Lower leg skin (tissue), 4 donors: ENCODE measurements at places on chromosomes 11 and 22.

DNA sequence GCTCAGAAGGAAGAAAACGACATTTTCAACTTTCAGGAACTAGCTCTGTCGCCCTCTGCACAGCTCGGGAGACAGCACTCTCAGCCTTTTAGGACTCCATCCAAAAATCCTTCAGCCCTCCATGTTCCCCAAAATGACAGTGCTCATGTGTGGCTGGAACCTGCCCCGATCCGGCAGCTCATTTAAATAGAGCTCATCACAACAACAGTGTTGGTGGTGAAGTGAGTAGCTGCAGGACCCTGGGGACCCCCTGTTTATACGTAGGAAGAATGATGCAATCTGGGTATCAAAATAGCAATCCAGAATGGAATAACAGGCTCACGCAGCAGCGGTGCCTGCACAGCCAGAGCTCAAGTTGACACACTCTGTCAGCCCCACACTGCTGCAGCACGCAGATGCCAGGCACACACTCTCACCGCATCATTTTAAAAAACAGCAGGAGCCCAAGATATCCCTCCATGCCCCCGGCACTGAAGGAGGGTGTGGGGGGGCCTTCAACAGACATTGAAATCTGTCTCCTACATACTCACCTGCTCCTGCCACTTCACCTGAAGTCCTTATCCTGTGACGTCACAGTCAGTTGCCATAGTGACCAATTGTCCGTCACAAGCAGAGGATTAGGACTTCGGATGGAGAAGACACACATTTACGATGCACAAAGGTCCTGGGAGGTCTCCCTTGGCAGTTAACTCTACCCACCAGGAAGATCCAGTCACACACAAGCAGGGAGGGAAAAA lies 24.0 kb downstream of the TRIM66 start:
- DNase-seq = no peak

DNA sequence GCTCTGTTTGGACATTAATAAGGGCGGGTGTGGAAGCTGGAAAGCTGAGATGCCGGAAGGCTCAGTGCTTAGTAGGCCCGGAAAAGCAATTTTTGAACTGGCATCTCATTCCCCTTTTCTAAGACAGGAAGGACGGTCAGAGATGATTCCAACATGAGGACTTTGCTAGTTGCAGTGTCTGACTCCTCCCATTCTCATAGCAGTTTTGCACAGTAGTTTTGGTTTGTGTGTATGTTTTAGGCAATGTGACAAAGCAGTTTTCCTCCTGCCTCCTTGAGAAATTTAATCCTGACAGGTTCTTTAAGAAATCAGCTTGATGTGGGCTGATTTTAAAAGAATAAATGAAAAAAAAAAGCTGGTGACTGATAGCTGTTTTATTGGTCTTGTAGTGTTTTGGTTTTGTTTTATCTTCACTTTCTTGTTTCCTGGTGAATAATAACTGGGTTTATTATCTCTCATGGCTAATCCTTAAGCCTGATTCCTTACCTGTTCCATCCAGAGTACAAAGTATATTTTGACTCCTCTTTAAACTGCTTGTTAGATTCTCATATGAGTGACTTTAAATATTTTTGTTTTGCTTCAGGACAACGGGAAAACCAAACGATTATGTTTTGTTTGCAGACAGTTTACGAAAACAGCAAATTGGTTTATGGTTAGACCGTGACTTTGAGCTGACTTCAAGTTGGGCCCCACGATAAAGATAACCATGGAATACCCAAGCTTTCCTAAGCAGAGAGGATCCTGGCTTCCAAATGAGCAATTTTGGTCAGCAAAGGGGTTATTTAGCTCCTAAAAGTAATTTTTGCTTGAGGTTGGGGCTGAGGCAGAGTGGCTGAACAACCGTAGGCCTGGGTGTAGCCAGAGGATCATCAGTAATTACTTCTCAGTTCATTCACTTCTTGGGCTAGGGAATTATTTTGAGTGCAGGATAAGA lies 3.4 kb downstream of the PTPRJ start:
- no peak for DNase-seq

DNA sequence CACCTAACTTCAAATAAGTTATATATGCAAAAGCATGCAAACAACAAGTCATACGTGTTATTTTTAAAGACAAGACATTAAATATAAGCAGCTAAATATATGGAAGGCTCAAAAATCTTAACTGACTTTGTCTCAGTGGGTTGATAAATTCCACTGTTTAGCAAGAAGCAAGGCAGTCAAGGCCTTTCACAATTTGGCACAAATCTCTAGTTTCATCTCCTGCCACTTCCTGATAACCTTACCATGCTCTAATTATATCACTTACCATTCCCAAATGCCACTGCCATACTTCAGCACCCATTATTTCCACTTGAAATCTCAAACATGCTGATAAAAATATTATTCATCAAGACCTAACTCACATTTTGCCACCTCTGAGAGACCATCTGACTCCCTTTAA lies 24.8 kb downstream of the DCUN1D5 start:
- DNase-seq = no peak

DNA sequence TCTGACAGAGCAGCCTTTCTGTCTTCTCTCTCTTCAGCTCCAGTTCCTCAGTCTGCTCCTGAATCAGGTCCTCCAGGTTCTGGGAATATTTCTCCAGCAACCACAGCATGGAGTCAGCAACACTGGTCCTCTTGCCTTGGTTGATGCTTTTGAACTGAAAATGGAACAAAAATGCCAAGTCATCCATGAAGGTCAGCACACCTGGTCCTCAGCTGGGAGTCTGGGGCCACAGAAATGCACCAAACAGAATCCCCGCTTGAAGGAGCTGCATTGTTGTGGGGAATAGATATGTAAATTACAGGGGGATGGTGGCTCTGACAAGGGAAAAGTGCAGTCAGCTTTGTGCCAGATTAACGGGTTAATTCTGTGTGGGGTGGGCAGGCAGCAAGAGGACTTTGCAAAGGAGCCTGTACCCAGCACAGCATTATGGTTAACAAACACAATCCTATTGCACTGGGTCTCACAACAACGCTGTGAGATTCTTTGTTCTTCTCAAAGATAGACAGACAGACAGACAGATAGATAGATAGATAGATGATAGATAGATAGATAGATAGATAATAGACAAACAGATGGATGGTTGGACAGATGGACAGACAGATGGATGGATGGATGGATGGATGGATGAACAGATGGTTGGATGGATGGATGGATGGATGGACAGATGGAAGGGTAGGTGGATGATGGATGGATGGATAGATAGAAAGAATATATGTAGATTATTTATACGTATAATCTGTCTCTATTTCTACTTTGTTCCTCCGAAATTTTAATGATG lies 33.8 kb upstream of the LRRC32 start:
- no peak for DNase-seq

GRCh38 chr11:114226356-114226755 lies 69.8 kb upstream of the NNMT start:
- no peak for DNase-seq

DNA sequence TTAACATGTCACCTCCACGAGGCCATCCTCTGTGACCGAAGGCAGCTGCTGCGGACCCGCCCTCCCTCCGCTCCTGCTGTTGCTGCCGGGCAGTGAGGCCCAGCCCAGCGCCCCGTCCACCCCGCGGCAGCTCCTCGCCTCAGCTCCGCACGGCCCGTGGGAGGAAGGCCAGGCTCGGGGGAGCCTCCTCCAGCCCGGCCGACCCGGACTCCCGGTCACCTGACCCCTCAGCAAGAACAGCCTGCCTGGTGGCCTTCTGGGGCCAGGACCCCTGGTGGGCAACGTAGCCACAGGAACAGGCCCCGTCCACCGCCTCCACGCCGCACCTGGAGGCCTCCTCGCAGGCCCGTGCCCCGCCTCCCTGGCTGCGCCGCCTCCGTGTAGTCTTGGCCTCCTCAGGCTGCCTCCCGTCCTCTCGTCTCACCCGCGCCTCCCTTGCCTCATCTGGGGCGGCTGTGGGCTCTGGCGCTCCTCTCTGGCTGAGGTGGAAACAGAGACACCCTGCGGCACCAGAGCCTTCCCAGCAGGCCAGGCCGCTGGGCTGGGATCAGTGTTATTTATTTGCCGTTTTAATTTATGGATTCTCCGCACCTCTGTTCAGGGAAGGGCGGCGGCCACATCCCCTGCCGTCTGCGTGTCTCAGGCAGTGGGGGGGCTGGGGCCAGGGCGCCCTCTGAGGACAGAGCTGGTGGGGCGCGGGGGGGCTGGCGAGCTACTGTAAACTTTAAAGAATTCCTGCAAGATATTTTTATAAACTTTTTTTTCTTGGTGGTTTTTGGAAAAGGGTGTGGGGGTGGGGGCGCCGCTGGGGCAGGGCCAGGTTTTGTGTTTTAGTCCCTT lies 25.4 kb downstream of the MOB2 start:
- DNase-seq = no peak

- DNase-seq = no peak
These were observed 1.1 kb upstream of the DENND5A start for GRCh38 chr11:9266132-9266736.

DNA sequence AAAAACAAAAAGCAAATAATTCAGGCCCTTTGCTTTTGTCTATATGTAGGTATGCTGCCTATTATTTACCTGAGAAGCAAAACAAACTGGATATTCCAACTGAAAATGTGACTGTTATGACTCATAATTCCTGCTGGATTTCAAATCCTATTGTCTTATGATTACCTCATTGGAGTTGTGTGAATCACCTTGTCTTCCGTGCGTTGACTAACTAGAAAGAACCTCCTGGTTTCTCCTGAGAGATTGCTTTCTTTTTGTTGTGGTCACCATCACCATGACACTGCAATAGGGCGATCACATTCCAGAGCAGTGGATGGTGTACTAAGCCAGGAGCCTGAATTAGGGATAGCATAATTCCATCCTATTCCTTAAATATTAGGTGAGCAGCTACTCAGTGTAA lies 23.0 kb upstream of the EXPH5 start:
- DNase-seq = no peak

- DNase-seq = no peak
These were observed 7.3 kb downstream of the NAV2 start for GRCh38 chr11:19719960-19720359.

DNA sequence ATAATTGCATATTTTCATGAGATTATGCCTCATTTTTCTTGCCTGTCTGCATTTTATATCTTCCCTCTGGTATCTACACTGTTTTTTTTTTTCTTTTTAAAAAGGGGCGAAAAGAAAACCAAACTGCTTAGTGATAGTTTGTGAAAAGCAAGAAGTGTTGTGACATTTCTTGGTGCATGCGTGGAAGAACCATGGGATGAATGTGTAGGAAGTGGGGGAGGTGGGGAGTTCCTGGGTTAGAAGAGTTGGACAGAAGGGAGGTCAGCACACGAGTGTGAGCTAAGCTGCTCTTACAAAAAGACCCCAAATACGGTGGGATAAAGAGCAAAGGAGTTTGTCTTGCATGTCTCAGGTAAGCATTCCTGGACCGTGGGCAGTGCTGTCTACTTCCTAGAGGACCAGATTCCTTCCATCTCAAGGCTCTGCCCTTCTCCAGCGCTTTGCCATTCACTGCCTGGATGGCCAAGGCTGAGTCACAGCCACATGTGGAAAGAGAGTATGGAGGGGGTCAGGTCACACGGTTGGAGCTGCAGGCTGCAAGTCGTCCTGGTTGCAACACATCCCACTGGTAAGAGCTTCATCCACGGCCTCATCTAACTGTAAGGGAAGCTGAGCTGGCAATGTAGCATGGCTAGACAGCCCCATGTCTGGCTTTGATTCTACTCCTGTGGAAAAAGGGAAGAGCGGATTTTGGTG lies 300.6 kb downstream of the DDX10 start:
- no peak for DNase-seq

DNA sequence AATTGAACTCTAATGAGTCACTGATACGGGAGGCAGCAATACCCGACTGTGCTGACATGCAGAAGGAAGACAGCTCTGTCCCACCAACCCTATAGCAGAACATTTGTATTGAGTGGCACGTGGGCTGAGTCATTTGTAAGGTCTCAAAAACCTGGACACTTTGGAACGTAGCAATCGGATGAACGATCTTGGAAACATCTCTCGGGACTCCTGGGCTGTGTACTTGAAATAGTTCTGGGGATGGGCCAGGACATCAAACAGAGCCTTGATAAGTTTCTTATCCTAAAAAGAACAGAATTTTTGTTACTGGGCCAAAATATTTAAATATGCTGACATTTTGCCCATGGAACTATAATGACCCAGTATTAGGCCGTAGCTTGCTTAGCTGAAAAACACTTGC lies 17.1 kb upstream of the NRIP3 start:
- no peak for DNase-seq

DNA sequence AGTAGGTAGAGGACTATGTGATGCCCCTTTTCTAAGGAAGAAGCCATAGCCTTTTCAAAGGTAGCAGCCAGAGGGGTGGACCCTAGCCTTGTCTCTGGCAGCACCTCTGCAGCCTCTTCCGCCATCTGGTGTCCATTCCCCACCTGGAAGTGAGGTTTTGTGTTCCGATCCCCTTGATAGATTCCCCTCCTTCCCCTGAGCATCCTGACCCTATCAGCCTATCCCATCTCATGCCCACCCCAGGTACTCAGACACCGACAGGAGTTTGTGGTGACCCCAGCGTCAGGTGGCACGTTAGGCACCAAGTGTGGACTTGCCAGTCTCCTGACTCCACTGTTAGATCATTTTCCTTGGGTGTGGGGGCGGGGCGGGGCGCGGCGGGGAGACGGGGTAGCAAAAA lies 398 bp upstream of the FAM89B start:
- DNase-seq = no peak
